Fibroblast of lung (primary cell): ENCODE measurements at places on chromosomes 7 and 10.

DNA sequence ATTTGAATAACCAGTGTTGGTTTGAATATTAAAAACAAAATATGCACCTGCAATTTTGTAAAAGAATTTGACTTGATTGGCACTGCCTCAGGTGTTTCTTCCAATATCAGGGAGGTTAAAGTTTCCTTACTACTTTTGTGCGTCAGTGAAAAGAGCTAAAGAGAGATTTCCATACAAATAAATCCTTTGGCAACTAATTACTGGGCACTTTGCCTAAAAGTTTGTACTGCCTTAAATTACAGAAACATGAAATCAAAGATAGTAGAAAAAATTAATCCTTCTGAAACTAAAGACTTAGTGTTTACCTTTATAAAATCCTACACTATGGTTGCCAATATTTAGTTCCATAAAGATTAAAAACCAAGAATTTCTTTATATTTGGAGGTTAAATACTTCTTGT is 72.5 kb downstream of the DNAJB9 start:
- no peak for DNase-seq

- peak; percentile 71 for DNase-seq
Measured at GRCh38 chr10:25113191-25114035, 61.4 kb upstream of the GPR158 start.

GRCh38 chr10:103802637-103803353 is 52.6 kb downstream of the SH3PXD2A start:
- DNase-seq: no peak

DNA sequence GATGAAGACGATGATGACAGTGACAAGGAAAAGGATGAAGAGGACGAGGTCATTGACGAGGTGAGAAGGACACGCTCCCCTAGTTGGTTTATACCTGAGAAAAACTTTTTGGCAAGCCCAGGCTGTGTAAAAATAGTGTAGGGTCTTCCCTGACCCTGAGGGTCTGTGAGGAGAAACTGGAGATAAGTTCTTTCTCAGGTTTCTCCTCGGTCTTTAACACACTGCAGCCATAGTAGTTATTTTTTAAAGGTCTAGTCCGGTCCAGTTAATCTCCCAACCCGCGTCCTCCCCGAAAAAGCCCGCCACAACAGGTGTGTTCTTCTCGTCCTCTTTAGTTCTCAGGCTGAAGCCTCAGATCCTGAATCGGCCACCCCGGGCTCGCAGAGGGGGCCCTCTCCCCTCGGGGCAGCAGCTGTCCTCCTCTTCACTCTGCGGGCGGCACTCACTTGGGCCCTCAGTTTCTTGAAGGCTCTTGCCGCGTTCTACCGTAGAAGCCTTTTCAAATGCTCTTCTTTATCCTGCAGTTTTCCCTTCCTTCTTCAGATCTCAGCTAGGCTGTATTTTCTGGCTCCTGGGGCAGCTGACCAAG is 411 bp downstream of the BCCIP start:
- DNase-seq: peak; percentile 3

- DNase-seq: peak; percentile 58
Measured at GRCh38 chr7:88306590-88307048, at the start of gene STEAP4. Gene STEAP4 (minus strand): TSS chr7:88306894. CDS start chr7:88284269, 22,625 bp downstream.

DNA sequence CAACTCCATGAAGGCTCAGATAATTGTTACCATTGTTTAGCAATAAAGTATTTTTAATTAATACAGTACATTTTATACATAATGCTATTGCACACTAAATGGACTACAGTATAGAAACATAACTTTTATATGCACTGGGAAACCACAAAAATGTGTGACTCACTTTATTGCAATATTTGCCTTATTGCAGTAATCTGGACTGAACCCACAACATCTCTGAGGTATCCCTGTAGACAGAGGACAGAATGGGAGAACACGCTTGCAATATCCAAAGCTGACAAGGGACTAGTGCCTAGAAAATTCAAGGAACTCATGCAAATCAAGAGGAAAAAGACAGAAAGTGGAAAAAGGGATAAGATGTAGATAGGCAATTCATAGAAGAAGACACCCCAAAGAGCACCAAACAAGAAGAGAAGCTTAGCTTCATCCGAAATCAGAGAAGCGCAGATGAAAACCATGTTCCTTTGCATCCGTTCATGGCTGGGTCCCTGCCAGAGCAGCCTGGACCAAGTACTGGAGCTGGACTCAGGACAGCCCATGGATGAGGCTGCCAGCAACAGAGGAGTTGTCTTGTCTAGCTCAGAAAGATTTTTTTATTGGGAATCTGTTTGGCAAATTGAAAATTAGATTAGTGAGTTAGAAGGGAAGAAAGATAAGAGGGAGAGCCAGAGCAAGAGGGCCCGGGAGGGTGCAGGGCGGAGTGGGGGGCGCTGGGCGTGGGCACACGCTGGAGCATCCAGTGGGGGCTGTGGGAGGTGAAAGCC is 16.0 kb upstream of the GALNTL5 start:
- peak; percentile 92 for DNase-seq

GRCh38 chr7:154699417-154699816 is 303.5 kb downstream of the PAXIP1 start:
- peak; percentile 68 for DNase-seq

DNA sequence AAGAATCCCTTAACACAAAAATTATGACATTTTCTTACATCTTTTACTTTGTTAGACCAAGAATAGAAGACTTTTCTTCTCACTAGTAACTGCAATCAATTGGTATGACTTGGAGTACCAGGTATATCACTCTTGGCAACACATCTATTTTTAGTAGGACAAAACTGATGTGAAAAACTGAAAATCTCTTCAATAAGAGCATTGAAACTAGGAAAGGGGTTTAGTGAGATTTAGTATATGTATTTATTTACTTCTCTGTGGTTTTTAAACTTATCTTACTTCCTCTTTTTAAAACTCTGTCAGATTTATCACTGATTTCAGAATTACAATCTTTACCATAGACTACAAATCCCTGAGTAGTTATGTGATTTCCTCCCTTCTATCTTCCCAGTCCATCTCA is 366.2 kb downstream of the PCDH15 start:
- DNase-seq: no peak

DNA sequence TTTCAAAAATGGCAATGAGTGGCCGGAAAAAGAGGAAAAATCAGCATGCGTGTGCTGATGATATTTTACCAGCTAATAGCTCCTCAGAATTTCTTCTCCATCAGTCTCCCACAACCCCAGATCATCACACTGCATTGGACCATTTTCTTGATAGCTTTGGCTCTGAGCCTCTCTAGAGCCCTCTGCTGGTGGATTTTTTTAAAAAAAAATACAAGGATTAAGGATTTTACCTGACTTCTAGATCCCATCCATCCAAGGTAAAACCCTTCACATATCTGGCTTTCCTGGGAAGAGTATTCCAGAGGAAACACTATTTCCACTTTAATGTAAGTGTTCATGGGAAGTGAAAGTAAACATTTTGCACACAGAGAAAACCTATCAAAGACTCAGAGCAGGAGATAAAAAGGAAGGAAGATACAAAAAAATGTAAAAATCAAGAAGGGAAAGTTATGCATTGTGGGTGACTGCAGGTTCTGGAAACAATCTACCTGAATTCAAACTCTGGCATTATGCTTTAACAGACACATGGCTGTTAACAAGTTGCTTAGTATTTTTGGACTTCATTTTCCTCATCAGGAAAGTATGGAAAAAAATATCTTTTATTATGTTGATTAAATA is 380.9 kb downstream of the LRRTM3 start:
- peak; percentile 21 for DNase-seq

GRCh38 chr7:26580064-26580591 is 284.3 kb downstream of the SKAP2 start:
- no peak for DNase-seq
